ENCODE measurements at places on chromosomes 5 and 9.

GRCh38 chr5:133967698-133968203, 674 bp downstream of the C5orf15 start:
- no peak for DNase-seq

- DNase-seq: no peak
These were observed 83.5 kb downstream of the FEM1C start for GRCh38 chr5:115461093-115461492.

DNA sequence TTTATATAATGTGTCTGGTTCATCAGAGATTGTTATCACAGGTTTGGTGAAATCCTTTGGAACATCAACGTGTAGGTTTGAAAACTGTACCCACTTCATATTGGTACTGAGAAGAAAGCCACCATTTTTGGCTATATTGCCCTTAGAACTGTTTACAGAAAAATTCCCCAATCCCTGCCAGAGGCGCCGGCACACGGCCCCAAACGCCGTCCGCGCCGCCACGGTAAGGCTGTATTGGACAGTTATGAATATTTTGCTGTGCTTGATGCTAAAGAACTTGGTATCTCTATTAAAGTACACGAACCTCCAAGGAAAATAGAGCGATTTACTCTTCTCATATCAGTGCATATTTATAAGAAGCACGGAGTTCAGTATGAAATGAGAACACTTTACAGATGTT, 35.2 kb downstream of the DCAF10 start:
- no peak for DNase-seq

DNA sequence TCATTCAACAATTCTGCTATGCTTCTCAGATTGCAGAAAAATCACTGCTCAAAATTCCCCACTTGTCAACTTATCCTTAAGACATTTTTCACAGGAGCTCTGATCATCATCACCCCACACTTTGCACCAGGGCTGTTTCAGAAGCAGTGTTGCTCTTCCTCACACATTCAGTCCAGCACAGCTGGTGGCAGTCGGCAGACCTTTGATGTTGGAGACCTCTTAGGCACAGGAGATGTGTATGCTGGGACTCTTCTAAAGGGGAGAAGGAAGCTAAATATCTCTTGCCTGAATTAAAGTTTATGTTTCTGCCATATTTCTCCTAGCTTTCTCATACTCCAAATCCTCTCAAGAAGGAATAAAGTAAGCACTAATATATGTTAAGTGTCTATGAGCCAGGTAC, 44.8 kb upstream of the SSBP2 start:
- DNase-seq: no peak

GRCh38 chr5:126438267-126438666, 15.1 kb downstream of the GRAMD2B start:
- DNase-seq: no peak

- DNase-seq: no peak
These were observed 189.0 kb downstream of the RGS3 start for GRCh38 chr9:113652355-113653152.

DNA sequence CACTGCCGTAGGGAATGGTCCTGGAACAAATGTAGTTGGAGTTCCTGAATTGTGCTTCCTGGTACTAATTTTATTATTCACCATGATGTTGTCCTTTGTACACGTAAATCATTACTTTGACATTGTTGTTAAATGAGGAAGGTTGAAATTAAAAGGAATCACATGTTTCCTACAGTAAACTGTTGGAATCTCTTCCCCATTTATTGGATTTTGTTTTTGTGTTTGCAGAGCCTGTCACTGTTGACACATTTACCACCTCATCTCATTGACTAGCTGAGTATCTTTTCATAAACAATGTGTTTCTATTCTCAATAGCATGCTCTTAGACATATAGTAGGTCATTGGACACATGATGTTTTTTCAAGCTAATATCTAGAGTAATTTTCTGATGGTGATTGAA, 1012.5 kb downstream of the NR2F1-AS1 start:
- no peak for DNase-seq

- DNase-seq: peak; percentile 66
These were observed 23.9 kb downstream of the SLC36A1 start for GRCh38 chr5:151471276-151471675.

DNA sequence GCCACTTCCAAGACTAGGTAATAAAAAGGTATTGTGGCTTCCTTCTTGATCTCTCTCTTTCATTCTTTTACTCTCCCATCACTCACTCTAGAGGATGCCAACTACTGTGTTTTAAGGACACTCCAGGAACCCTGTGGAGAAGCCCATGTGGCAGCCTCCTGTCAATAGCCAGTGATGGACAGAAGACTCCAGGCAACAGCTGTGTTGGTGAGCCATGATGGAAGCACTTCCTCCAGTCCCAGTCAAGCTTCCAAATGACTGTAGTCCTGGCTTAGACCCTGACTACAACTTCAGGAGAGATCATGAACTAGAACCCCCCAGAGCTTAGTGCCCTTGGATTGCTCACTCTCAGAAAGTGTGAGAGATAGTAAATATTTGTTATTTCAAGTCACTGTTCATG, 123.9 kb downstream of the PPP2R2B start:
- no peak for DNase-seq

DNA sequence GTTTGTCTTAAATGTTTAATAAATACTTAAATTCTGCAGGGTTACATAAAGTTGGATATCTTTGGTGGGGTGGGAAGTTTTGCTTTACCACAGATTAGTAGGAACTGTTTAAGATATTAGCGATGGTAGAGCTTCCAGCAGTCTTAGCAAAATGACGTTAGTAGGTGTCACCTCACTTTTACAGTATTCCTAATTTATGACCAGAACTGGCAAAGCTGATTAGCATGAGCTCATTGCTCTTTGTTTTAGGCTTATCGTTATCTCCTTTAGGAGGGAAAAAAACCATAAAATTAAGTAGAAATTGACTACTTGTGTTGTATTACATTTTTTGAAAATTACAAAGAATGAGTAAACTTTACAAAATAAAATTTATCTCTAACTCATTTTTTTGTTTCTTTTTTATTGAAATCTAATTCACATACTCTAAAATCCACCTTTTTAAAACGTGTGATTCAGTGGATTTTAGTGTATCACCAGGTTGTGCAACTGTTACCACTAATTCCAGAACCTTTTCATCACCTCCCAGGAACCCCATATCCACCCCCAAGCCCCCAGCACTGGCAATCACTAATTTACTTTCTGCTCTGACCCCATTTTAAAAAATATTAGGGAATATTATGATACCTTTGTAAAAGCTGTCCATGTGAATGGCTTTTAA, 129.5 kb downstream of the TRIO start:
- DNase-seq: no peak

DNA sequence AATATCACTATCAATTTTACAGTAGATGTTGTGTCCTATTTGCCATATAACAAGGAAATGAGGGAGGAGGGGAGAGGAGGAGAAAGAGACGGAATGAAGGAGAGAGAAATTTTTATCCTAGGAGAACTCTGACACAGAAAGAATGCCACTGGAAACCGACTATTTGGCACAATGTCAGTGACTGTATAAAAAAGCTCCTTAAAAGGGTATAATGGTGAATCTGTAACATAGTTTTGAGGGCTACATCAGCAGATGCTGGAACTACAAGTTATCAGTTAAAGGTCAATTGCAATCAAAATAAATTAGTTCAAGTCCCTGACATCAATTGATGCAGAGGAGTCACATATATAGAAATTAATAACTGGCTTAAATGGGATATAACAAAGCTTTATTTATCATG, 5.7 kb downstream of the EDIL3 start:
- no peak for DNase-seq

- DNase-seq: no peak
These were observed 316.2 kb upstream of the CD180 start for GRCh38 chr5:67512758-67513157.

DNA sequence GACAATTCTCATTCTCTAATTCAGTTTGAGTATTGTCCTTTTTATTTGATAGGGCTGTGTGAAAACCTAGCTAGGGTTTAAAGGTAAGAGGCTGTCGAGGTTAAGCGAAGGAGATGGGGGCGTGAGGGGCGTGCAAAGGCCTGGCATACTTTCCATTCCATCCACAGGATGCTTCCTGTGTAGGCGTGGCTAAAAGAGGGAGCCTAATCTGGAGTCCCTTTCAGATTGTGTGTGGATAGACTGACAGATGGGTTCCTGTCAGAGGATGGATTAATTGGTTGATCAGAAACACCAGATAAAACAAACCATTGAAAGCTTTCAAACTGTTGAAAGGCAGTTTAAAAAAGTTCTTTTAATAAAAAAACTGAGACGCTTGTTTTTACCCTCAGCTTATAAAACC, 1.1 kb upstream of the ELL2 start:
- DNase-seq: no peak

- DNase-seq: no peak
These were observed 38.6 kb downstream of the HTR4 start for GRCh38 chr5:148615644-148616275.

- peak; percentile 1 for DNase-seq
These were observed 10.4 kb upstream of the SLC30A5 start for GRCh38 chr5:69083412-69083811.

- no peak for DNase-seq
These were observed 226.8 kb downstream of the TMEM167A start for GRCh38 chr5:82850393-82850792.

DNA sequence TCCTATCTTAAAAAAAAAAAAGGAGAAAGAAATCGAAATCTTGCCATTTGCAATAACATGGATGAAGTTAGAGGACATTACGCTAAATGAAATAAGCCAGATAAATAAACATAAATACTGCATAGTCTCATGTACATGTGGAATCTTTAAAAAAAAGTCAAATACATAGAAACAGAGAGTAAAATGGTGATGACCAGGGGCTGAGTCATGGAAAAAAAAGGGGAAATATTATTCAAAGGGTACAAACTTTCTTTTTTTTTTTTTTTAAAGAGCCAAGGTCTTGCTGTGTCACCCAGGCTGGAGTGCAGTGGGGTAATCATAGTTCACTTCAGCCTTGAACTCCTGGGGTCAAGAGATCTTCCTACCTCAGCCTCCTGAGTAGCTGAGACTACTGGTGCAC, 310.1 kb downstream of the ZNF608 start:
- no peak for DNase-seq

DNA sequence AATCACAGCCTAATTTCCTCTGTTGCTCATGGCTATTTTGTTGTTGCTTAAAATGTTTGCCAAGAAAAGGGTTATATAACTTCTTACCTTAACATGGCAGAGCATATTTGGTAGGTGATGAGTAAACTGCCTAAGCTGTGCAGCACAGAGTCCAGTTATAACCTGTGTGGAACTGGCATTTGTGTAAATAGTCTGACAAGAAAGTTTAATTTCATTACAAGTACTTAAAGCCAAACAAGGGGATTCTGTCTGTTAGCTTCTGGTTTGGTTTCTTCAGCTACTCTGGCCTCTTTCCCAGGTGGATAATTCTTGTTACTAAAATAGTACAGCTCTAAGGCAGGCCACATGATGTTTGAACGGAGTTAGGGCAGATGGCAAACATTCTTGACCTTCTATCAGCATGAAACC, 72.2 kb downstream of the PTCD2 start:
- no peak for DNase-seq

GRCh38 chr5:68518286-68518685, 302.7 kb downstream of the PIK3R1 start:
- no peak for DNase-seq

GRCh38 chr5:8606231-8606630, 737.3 kb downstream of the MTRR start:
- no peak for DNase-seq

DNA sequence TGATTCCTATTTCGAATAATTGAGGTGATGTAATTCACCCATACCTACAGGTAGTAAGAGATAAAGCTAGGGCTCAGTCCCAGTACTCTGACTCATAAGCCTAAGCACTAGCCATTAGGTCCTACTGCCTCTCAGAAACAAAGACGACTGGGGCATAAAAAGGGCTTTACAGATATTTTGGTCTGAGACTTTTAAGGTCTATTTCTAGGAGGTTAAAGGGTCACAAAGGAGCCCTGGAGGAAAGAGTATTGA, 69.8 kb downstream of the SGCD start:
- DNase-seq: no peak

- DNase-seq: no peak
These were observed 25.1 kb downstream of the ZNF474 start for GRCh38 chr5:122154491-122154890.

- DNase-seq: no peak
These were observed 34.2 kb downstream of the FOXI1 start for GRCh38 chr5:170139786-170140335.

DNA sequence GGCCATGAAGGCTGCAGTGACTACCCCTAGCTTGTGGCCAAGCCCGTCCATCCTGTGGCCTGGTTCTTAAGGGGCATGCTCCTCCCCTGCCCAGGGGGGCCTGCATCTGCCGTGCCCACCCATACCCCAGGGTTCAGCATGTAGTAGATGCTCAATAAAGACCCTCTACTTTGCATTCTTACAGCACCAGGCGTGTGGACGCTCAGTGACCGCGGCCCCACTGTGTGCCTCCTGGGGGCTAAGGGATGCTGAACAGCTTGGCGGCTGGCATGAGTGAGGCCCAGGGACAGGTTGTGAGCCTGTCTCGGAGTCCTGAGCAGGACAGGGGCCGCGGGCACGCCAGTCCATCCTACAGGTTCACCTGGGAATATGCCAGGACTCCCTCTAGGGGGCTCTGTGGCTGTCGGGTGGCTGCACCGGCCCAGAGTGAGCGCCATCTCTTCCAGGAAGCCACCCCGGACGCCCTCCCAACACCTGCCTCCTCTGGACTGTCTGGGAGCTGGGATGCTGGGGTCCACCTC, 9.1 kb downstream of the NOTCH1 start:
- no peak for DNase-seq

GRCh38 chr9:117555964-117556629, 141.2 kb upstream of the ASTN2 start:
- peak; percentile 25 for DNase-seq

DNA sequence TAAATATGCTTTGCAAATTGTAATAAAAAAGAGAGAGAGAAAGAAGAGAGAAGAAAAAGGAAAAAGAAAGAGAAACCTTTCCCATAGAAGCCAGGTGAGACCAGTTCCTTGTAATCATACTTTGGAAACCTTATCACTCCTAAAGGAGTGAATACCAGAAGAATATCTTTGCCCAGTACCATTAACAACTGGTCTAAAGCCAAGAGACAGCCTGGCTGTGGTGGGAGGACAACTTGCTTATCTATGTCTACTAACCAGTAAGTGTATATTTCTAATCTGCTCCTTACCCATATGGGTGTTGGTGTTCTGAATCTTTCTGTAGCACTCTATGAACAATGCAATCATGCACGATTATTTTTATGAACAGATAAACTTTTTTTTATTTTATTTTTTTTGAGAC, 10.5 kb upstream of the TXN start:
- DNase-seq: no peak

GRCh38 chr9:81082221-81082620, 607.1 kb downstream of the TLE1 start:
- DNase-seq: no peak

GRCh38 chr9:126669108-126669507, 55.4 kb downstream of the LMX1B start:
- DNase-seq: no peak

- peak; percentile 32 for DNase-seq
These were observed 41.2 kb upstream of the CTSL start for GRCh38 chr9:87684627-87685219.

GRCh38 chr9:120711354-120711753, 2.9 kb downstream of the MEGF9 start:
- no peak for DNase-seq
